ENCODE measurements at places on chromosomes 12 and 14.
A peak's percentile ranks its signal among the peaks of the same experiment; 100 is the strongest.

GRCh38 chr12:51785906-51786305 is 62.6 kb downstream of the FIGNL2 start:
- no peak for DNase-seq

GRCh38 chr12:99130808-99131553 is 485.9 kb downstream of the APAF1 start:
- DNase-seq: peak; percentile 16

- DNase-seq: no peak
Observed at GRCh38 chr12:114670291-114670980, 13.5 kb downstream of the TBX3 start.

- DNase-seq: no peak
Observed at GRCh38 chr12:26833743-26834490, 923 bp upstream of the ITPR2 start.

GRCh38 chr12:65532162-65532561 is 253.7 kb downstream of the MSRB3 start:
- no peak for DNase-seq

GRCh38 chr12:32809846-32810245 is 54.1 kb upstream of the YARS2 start:
- DNase-seq: no peak

DNA sequence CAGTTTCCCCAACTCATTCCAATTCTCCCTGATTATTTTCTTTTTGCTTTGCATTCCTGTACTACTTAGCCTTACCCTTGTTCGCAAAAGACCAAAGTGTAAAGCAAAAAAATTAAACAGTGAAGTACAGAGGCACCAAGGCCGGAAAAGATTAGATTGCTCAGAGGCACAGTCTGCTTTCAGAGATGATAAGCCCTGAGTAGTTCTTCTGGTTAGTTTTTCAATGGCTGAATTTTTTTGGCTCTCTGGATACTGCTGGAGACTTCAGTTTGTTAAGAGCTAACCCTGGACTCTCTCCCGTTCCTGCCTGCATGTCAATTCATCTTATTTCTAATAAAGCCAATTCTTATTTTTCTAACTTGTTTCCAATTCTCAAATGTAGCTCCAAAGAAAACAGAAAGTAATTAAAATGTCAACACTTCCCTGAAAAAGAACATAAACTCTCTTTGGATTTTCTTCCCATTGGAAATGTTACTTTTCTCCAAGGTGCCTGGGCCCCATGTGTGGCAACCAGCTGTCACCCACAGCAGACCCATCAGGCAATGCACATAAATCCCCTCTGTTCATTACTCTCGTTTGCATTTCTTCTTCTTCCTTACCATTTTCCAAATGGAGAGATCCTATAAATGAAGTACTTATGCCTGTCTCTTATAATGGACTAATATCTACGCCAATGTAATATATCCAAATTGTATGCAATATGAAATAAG is 142.8 kb downstream of the BTG1 start:
- DNase-seq: no peak

DNA sequence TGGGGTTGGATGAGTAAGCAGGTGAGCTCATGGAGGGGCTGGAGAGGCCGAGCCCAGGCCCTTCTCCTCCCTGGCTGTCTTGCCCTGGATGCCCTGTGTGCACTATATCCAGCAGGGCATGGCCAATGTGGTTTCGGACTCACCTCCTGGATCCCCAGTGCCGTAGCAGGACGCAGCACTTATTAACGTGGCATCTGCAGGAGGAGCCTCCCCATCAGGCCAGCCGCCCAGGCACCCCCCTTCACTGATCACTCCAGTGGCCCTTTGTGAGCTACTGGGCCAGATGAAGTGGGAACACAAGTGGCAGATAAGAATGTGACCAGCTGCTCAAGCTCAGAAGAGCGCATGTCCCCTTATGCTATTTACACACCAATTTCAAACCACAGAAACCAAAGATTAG is 43.1 kb upstream of the DICER1 start:
- no peak for DNase-seq

- no peak for DNase-seq
Observed at GRCh38 chr12:132391326-132392041, 62.1 kb upstream of the GALNT9 start.

- no peak for DNase-seq
Observed at GRCh38 chr12:103964805-103965204, 867 bp upstream of the TDG start.

DNA sequence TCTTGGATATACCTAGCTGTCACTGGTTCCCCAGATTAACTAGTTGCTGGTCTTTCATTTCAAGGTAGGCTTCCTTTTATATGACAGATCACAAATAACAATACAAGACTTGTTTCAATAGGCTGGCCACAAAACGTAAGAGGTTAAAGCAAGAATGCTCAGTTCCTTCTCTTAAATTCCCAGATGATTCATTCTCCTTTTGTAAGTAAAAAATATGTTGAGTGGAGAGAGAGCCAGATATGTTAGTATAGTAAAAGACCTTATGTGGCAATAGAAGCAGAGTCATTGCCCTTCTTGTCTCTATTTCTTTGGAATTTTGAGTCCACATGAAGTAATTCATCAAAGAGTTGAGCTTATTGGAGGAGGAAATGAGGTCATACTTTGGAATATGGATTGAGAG is 939.0 kb upstream of the ATXN7L3B start:
- DNase-seq: peak; percentile 17

- no peak for DNase-seq
Observed at GRCh38 chr12:54221402-54221984, 32.7 kb upstream of the SMUG1 start.

GRCh38 chr12:116955382-116956021 is 44.8 kb downstream of the FBXW8 start:
- DNase-seq: peak; percentile 86

DNA sequence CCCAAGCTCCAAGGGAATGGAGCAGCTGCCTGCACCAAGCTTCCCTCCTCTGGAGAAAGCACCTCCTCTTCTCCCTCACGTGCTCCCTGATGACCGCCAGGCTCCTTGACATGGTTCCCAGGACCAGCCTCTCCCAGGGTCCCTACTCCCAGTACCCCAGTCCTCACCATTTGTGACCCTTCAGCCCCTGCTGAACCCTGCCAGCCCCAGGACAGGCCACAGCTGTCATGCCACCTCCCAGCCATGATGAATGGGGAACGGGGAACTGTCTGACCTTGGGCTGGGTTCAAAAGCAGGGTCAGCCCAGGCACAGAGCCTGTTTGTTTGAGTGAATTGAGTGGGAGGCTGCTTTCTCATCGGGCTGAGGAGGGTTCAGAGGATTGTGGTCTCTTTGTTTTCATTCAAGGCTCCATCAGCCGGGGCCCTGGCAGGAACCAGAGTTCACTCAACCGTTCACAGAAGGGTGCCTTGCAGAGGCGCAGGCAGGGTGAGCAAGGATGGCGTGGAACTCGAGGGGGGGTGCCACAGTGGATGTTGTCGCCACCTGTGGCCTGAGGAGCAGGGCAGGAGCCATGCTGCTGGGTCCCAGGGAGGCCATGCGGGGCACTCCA is 344.5 kb upstream of the SFSWAP start:
- DNase-seq: no peak

DNA sequence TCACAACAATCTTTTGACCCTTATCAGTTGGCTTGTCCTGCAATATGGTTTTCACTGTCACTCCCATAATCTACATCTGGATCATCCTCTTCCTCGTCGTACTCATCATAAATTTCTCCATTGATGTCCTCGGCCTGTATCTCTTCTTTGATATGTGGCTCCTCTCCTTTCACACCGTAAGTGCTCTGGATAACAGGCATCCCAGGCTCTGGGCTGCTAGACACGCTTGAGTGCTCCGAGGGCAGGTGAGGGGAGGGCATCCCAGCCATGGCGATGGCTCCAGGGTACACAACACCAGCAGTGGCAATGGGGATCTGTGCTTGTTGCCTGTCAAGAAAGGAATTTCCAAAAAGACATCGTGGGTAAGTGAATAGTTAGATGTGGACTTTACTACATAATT is 415.3 kb downstream of the SOX5 start:
- no peak for DNase-seq

GRCh38 chr12:24931666-24932405 is 17.1 kb downstream of the BCAT1 start:
- no peak for DNase-seq

- no peak for DNase-seq
Observed at GRCh38 chr12:62744551-62744950, 190.4 kb downstream of the PPM1H start.

- peak; percentile 4 for DNase-seq
Observed at GRCh38 chr12:60052483-60052882, 456.7 kb downstream of the SLC16A7 start.

GRCh38 chr14:72332046-72332445 is 399.8 kb downstream of the RGS6 start:
- DNase-seq: no peak

DNA sequence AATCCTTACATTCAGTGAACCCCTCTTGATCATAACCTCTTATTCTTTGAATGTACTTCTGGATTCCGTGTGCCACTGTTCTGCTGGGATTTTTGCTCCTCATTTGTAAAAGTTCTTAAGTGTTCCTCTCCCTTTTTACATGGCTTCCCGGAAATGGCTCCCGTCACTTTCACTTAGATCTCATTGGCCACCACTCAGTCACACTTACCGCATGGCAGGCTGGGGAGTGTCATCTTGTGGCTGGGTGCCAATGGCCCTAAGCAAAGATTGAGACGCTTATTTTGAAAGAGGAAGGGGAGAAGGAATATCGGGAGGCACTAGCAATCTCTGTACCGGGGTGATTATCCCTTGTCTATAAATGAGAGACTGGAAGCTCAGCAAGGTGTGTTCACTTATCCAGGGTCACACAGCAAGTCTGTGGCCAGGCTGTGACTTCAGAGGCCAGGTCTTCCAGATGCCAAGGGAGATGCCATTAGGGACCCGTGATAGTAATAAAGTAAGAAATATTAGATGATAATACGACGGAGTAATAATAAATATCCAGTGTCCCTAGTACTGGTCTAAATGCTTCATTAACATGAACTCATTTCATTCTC is 68.8 kb downstream of the RNFT2 start:
- DNase-seq: no peak

GRCh38 chr14:32414808-32415255 is 85.7 kb downstream of the AKAP6 start:
- DNase-seq: peak; percentile 68

GRCh38 chr12:72313806-72314205 is 41.6 kb downstream of the TRHDE start:
- no peak for DNase-seq

DNA sequence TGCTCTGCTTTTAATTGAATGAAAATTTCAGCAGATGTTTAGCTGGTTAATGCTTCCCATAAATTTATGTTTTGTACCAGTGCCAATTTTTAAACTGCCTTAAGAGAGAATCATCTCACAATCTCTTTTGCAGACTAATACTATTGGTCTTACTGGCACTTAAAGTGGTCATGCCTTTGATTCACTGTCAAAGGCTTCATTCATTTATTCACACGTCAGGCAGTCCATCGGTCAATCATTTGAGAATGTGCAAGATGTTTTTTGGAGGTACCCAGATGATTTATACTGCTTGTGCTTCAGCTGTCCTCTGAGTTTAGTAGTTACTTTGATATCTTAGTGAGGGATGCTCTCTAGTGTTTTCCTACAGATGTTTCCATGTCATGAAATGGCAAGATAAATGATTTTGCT is 83.4 kb downstream of the NAV3 start:
- DNase-seq: no peak

DNA sequence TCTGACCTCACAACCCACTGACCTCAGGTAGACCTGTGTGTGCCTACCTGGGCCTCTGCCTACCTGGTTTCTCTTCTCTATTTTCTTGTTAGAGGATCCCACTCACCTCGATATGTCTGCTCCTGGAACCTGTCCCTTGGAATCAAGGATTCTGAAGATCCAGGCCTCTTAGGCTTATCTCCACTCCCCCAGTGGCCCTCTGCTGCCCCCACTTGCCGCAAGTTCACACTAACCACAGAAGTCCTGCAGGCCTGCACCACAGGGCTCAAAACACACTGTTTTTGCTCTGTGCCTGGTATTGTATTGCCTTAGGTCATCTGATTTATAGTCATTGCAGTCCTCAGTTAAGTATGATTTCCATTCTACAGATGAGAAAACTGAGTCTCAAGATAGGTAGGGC is 15.3 kb upstream of the NRXN3 start:
- no peak for DNase-seq

DNA sequence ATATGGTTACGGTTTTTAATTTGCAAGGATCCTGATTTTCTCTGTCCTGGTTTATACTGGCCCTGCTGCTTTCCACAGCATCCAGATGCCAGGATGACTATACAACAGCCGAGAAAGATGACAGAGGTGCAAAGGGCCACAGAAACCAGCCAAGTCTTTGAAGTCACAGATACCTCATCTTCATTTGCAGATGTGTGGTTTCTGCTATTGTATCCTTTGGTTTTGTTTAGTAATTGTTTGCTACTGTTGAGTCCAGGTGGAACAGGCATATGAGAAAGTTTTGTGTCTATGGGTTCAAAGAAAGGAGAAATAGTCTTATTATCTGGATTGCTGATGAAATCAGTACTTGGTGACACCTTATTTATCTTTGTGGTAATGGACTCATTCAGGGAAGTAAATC is 17.3 kb upstream of the KLHL42 start:
- no peak for DNase-seq

DNA sequence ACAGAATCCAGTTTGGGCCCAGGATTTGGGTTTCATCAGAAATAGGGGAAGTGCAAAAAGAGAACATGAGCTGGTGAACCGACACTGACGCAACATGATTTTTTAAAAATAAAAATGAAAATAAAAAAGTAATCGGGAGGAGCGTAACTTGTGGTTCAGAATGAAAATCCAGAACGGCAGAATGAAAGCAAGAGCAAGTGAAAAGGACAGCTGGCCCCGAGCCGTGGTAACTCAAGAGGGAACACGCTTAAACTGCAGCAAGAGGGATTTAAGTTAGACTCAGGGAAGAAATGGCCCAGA is 1.6 kb downstream of the SLC6A12 start:
- DNase-seq: no peak

DNA sequence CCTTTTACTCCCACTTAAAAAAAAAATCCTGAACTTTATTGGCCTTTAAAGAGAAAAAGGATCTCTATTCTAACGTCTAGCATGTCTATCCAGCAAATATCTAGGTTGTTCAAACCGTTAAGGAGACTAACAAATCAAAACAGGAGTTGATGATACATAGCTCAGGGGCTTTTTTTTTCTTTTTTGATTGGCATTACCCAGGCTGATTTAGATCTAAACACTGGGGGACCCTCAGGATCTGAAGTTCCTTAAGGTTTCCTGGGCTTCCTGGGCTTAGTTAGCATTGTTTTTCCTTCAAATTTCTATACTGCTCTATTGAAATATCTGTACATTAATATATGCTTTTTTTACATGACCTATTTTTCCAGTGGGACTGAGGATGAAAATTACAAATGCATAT is 42.3 kb downstream of the EFCAB11 start:
- no peak for DNase-seq

- no peak for DNase-seq
Observed at GRCh38 chr12:69211160-69211559, 28.2 kb upstream of the CPSF6 start.

- no peak for DNase-seq
Observed at GRCh38 chr12:127767656-127768055, 499.3 kb upstream of the TMEM132C start.

GRCh38 chr14:101552786-101553231 is 8.5 kb upstream of the DIO3 start:
- no peak for DNase-seq
